ENCODE measurements at places on chromosomes 2 and 18.

DNA sequence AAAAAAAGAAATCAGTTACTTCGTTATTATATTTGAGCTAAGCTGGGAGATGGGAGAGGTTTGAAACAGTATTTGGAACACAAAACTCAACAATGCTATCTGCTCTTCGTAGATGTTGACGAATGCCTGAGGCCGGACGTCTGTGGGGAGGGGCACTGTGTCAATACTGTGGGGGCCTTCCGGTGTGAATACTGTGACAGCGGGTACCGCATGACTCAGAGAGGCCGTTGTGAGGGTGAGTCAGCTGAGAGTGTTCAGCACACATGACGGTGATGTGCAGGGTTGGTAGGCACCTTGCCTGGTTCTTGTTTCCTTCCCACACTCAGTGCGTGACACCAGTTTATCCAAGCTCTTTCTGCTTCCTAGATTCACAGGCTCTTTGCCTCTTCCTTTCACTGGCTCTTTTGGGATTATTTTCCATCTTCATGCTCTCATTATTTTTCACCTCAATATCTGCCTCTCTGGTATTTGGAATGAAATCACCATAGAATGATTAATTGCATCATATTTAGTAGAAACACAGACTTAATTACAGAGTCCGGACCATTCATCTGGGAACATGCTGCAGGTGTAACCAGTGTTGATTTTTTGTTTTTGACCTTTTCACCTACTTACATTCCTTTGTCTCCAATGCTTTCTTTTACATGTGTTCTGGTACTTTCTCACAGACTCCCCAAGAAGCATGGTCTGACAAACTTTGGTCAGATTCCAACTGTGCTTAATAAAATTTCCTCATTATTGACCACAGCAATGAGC, 200.6 kb upstream of the RASGRP3 start:
- peak; percentile 6 for DNase-seq

GRCh38 chr2:105395691-105396090, 3.2 kb downstream of the FHL2 start:
- no peak for DNase-seq

- no peak for DNase-seq
Measured at GRCh38 chr2:45821558-45822271, 170.2 kb downstream of the PRKCE start.

GRCh38 chr2:24402242-24403097, 42.1 kb upstream of the ITSN2 start:
- no peak for DNase-seq

DNA sequence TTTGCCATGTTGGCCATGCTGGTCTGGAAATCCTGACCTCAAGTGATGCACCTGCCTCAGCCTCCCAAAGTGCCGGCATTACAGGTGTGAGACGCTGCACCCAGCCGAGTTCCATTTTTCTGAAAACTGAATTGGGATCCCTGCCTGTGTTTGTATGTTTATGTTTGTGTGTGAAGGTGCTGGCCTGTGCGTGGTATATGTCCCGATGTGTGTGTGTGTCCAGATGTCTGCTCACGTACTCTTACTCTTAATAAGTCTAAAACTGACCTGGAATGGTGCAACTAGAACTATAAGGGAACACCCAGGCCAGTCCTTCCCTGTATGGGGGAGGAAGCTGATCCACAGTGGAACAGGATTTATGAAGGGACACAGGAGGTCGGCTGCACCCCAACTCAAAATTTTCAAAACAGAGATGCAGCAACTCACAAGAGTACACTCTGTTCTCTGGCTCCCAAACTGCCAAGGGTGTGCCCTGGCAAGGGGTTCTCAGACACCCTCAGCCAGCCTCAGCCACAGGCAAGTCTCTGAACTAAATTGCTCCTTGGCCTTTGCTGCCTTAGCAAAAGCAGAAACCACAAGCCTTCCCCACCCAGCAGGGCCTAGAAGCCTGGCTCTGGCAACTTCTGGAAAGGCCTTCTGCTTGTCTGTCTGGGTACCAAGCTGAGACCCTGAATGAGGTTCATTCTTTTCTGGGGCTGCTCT, 36.5 kb downstream of the RHOB start:
- DNase-seq: no peak

DNA sequence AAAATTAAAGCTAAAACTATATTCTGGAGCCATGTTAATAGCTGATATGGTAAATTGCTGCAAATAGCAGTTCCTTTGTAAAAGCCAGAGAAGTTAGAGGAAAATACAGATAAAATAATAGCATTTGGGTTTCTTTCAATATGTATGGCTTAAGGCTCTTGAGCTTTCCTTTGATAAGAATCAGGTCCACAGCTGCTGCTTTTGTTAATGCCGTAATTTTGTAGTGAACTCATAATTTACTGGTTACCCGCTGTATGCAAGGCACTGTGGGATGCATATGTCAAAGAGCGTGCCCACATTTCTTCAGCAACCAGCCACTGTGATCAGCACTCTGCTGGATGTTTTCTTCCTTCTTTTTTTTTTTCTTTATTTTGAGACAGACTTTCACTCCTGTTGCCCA, 79.1 kb downstream of the MOGAT1 start:
- no peak for DNase-seq

Data from activated T-helper 1 cell treated with anti-CD3 and anti-CD28 coated beads, Interleukin-2, amount 50 U/mL, for 16 hours (primary cell).